ENCODE measurements at places on chromosomes 16 and 17.

- no peak for DNase-seq
Measured at GRCh38 chr16:66750279-66751052, 943 bp downstream of the DYNC1LI2 start.

DNA sequence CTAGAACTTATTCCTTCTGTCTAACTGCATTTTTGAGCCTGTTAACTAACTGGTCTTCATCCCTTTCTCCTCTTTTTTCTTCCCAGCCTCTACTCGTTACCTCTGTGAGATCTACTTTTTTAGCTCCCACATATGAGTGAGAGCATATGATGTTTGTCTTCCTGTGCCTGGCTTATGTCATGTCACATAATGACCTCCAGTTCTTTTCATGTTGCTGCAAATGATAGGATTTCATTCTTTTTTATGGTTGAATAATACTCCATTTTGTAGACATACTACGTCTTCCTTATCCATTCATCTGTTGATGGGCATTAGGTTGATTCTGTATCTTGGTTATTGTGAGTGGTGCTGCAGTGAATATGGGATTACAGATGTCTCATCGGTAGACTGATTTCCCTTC, 184.7 kb downstream of the PRKCA start:
- no peak for DNase-seq

DNA sequence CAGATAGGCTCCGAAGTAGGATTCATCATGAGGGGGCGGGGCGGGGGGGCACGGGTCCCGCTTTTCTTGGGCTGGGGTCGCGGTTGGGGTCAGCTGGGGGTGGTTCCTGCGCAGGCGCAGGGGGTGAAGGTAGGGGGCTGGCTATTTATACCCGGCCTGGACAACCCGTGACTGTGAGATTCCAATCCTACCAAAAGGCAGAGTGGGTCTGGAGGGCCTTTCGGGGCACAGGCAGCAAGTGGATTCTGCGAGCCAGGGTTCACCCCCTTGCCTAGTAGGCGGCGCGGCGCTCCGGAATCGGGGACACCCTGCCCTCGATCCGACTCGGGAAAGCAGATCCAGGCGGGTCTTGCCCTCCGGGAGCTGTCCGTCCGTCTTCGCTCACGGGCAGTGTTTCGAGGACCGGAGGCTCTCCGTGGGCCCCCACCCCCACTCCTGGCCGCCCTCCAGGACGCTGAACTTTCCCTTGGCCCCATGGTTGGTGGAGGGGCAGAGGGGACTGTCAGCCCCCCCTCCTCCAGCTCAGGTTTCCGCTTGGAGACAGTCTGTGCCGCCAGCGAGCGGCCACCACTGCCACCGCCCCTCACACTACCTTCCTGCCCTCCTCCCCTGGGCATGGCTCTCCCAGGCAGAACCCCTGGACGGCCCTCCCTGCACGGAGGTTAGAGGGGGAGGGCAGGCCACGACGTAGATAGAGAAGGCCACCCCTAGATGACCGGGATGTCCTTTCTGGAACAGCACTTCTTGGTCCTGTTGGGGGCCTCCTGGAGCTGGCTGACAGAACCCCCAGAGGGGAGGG, 634 bp downstream of the SLC2A4 start:
- no peak for DNase-seq

DNA sequence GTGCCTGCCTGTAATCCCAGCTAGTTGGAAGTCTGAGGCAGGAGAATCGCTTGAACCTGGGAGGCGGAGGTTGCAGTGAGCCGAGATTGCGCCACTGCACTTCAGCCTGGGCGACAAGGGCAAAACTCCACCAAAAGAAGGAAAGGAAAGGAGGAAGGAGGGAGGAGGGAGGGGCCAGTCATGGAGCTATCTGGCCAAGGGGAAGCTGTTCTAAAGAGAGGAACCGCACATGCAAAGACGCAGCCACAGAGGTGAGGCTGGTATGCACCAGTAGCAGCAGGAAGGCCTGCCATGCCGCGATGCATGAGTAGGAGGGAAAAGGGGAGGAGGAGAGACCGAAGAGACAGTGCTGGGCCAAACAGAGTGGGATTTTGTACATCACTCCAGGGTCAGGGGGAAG, 35.9 kb downstream of the HSBP1 start:
- DNase-seq, result no peak

GRCh38 chr17:75758131-75758905, 6.7 kb downstream of the GALK1 start:
- no peak for DNase-seq

DNA sequence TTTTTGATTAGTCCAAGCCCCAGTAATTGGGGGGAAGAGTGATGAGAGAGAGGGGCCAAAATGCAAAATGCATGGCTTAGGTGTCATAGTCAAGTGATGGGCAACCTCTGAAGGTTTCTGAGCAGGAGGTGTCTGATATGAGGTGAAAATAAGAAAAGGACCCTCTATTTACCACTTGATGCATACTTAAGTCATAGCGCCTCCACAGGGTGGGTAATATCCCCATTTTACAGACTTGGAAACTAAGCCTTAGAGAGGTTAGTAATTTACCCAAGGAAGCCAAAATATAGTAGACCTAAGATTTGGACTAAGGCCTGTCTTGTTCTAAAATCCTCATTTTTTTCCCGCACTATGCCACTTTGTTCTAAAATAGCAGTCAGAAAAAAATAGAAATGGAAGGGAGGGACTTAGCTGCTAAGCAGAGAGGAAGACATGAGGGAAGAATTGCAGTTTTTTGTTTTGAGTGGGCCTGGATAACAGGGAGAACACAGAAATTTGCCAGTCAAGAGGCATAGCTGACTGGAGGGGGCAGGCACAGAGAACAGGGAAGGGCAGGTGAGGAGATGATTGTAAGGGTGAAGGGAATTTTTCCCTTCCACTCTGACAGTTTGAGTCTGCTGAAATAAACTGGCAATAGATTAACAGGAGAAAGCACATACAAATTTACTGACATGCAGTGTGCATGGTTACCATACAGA, 2.3 kb upstream of the GRB2 start:
- no peak for DNase-seq

GRCh38 chr16:70749681-70750601, 51.0 kb downstream of the VAC14 start:
- no peak for DNase-seq

DNA sequence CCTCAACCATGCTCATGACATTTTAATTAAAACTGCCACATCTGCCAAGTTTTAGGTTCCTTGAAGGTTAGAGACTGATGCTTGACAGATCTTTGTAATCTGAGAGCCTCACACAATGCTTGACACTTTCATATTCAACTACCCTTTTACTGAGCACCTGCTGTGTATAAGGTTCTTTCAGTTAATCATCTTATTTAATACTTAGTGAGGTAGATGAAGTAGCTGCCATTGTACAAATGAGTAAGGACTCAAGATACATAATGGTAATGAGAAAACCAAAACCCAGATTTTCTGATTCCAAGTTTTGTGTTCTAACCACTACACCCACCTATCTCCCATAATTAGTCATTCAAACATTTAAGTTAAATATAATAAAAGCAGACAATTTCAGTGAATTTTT, 35.4 kb upstream of the ARL6IP1 start:
- DNase-seq, result no peak

DNA sequence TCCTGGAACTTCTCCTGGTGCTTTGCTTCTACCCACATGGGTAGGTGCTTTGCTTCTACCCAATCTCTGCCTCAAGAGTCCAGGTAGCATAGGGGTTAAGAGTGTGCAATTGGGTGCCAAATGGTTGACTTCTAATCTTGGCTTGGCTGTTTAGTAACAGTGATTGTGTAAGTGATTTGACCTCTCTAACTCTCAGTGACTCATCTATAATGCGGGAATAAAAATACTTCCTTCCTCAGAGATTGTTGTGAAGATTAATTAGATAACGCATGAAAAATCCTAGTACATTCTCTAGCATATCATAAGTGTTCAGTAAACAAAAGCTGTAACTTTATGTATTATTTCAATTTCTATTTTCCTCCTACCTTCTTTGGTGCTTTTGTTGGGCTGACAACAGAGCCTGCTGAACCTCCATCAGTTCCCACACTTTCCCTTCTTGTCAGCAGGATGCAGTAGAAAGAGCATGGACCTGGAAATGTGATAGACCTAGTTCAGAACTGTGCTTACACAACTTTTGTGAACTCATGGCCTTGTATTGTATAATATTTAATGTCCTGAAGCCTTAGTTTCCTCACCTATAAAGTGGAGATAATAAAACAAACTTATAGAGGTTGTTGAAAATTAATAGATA, 72.9 kb upstream of the SMIM36 start:
- peak; percentile 31 for DNase-seq

GRCh38 chr16:9429646-9430330, 338.3 kb downstream of the HAPSTR1 start:
- no peak for DNase-seq

DNA sequence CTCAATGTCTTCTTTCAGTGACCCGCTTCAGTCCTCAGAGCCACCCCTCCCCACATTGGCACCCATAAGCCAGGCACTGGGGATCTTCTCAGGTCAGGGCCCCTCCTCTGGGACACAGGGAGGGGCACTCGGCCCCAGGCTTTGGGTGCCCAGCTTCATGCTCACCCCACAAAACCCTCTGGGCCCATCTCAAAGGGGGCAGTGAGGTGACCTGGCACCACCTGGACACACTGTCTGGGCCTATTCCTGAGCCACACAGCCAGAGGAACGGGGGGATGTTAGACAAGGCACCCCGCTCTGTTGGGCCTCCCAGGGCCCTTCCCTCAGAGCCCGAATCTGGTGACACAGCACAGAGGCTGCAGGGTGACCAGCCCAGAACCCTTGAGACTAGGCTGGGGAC, 36.1 kb downstream of the TNFRSF13B start:
- no peak for DNase-seq

DNA sequence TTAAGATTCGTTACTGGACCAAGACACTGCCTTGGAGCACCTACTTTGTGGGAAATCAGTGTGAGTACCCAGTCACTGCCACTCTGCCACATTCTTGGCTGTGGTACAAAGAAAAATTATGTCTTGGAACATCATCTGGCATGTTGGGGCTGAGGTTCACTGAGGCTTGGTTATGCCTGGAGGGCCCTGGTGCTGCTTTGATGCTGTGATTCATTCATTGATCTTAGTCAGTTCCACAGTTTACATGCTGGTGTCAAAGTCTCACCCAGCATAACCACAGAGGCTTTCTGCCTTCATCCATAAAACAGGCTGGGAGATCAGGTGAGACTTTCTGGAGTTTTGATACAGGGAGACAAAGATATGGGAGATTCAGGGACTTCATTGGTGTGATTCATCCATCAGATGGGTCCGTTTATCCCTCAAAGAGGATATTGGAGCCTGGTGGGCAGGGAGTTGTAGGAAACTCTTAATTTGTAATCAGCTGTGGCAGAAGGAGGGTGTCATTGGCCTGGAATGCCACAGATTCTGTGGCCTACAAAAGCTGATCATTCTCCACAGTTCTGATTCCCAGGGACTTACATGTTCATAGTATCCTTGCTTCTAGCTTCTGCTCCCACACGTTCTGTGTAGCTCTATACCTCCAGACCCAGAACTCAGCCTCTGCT, 322.5 kb downstream of the PMP22 start:
- DNase-seq, result no peak

DNA sequence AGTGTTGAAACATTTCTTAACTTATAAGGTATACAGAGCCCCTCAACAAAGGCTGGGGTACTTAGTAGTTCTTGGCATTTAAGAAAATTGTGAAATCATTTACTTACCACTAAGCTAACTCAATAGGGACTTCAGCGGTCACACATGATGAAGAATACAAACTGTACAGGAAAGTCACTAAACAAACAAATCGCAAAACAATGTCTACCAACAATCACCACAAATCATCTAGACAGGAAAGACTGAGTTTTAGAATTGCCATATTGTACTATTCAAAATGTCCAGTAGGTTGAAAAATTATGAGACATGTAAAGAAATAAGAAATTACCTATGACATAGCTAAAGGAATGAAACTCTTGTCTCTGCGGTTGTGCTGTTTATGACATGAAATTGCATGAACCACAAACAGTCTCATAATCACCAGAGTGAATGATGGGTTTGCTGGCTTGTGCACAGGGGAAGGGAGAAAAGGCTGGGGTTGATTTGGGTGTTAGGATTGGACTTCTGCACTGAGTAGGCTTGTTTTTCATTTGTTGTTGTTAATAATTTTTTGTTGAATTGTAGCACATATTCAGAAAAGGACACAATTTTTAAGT, 441.1 kb upstream of the MON1B start:
- no peak for DNase-seq

- DNase-seq, result peak; percentile 18
Measured at GRCh38 chr17:34178092-34178491, 77.0 kb upstream of the CCL2 start.

Data from cardiac fibroblast (primary cell).